ENCODE measurements at places on chromosomes 1 and 21.

GRCh38 chr1:219271818-219272535 lies 98.3 kb downstream of the LYPLAL1 start:
- DNase-seq: no peak

DNA sequence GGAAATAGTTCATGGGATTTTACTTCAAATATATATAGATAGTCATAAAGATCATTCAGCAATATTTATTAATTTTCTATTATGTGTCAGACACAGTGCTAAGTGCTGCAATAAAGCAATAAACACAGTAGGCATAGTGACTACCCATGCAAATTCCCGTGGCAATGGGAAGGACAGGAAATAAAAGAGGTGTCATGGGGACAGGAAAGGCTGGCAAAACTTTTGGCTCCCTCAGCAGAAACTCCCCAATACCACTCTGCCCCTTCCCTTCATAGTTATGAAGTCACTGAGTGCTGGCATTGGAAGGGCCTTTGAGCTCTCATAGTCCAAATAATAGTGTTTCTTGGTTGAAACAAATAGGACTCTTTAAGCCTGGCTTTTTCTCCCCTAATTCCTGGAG lies 104.4 kb upstream of the DPT start:
- no peak for DNase-seq

- no peak for DNase-seq
Measured at GRCh38 chr1:28027238-28027637, 61.2 kb downstream of the EYA3 start.

DNA sequence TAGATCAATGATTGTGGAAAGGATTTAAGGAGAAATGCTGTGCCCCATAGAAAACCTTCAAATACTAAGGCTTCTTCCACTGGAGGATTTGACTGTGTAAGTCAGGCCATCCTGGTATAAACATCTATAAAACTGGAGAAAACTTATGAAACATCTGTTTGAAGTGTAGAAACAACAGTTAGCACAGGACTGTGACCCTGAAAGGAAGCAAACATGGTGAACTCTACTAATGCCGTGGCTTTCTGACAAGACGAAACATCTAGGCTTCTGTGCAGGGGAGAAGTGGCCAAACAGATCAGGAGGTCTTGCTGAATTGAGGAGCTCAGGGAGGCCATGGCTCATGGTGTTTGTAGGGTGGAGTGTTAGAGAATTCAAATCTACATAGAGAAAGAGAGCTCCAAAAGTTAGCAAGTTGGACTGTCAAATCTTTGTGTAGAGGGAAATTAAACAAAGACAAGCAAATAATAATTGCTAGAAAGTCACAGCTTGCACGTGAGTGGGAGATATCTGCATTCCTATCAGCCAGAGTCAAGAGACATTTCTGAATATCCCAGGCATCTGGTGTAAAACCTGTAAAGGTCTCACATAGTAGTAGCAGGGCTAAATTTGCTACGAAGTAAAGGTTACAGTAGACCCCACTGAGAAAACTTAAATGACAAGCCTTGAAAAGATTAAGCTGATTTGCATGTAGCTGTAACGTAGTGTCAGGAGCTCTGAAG lies 566.8 kb upstream of the B3GALT2 start:
- DNase-seq: no peak

DNA sequence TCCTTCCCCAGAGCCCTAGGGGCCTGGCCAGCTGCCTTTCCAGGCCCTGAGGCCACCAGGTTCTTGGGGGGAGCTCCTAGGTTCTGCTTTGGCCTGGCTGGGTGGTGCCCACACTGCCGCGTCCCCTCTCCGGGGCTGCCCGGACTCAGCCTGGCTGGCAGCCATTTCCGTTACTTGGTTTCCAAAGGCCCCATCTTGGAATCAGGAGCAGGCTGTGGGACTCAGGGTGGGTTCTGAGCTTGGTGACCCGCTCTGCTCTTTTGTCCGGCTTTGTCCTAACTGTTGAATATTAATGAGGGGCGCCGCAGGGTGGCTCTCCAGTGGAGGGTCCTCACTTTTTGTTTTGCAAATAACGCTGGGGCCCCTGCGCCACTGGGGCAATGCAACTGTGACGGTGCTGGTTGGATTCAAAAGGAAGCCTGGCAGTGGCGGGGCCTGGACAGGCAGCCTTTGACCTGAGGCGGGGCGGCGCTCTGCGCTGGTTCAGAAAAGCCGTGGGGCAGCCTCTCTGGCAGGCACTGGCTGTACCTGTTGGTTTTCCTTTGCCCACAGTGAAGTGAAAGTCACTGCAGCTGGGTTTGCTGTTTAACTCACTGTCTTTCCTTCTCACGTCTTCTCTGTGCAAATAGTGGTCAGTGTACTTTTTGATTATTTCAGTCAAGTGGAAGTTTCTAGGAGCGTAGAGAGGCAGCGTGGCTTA lies 20.2 kb downstream of the SKI start:
- DNase-seq: no peak

DNA sequence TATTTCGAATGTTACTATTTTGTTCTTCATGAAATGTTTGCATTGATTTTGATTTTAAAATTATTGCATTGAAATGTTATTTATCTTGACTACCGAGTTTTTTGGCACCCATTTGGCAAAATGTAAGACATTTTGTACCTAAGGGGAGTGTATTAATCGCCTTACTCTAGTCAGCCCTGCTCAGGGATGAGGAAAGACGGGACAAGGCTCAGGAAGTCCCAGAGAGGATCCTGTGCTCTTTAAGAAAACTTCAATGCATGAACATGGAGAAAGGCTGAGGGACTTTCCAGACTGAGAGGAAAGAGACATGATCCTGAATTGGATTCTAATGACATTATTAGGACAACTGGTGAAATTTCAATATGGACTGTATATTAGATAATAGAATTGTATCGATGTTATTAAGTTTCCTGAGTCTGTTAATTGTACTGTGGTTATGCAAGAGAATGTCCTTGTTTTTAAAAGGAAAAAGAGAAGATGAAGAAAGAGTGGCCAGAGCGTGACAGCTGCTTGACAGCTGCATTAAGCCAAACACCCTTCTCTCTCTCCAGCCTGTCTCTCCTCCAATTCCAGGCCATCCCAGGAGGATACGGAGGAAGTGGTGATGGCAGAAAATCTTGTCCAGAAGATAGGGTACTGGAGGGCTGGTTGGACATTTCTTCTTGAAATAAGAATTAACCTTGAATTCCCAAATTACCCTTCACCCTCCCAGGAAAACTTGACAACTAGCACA lies 66.0 kb downstream of the PLEKHA6 start:
- DNase-seq: no peak

- peak; percentile 63 for DNase-seq
Measured at GRCh38 chr1:206864939-206865671, at the start of gene IL20. IL20 (plus strand) TSS chr1:206865623; CDS start chr1:206865853, 230 bp downstream.

GRCh38 chr1:100306735-100307313 lies 40.8 kb downstream of the RTCA start:
- no peak for DNase-seq

GRCh38 chr1:116375148-116375886 lies 2.3 kb downstream of the ATP1A1 start:
- no peak for DNase-seq

DNA sequence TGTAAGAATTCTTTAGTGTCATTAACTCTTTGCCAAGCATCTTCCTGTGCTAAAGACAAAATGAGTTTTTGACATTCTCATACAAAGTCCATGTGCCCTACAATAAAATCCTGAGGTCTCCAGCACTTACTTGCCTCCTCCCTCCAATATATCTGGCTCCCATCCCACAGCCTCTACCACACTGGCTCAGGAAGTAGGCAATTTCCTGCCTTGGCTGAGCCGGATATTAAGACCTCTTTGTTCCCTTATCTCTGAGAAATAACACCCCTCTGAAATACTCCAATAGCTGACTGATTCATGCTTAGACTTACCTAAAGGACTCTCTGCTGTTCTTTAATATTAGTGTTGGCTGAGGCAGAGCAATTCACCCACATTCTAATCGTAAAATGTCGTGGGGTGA lies 37.6 kb upstream of the GORAB start:
- no peak for DNase-seq

GRCh38 chr1:211783266-211783665 lies 47.3 kb downstream of the LPGAT1 start:
- no peak for DNase-seq

Data from mesothelial cell of epicardium (in vitro differentiated cells).